Stimulated activated CD8-positive, alpha-beta memory T cell treated with anti-CD3 and anti-CD28 coated beads, Interleukin-15, amount 100 ng/mL, for 1 hour (primary cell): ENCODE measurements at places on chromosomes 2 and 18.

DNA sequence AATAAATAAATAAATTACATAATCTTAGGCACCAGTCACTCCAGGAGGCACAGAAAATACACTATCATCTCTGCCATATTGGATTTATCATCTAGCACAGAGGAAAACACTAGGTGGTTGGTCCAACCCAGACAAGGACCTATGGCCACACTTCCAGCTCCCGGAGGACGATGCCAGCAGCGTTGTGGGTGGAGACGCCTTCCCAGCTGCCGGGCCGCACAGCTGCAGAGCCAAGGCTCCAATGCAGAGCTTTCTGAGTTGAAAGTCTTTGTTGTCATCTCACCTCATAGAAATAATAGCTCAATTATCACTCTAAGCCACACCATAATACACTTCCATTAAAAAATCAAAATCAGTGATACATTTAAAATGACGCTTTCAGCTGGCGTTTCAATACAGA, 457.1 kb upstream of the SALL3 start:
- no peak for DNase-seq

DNA sequence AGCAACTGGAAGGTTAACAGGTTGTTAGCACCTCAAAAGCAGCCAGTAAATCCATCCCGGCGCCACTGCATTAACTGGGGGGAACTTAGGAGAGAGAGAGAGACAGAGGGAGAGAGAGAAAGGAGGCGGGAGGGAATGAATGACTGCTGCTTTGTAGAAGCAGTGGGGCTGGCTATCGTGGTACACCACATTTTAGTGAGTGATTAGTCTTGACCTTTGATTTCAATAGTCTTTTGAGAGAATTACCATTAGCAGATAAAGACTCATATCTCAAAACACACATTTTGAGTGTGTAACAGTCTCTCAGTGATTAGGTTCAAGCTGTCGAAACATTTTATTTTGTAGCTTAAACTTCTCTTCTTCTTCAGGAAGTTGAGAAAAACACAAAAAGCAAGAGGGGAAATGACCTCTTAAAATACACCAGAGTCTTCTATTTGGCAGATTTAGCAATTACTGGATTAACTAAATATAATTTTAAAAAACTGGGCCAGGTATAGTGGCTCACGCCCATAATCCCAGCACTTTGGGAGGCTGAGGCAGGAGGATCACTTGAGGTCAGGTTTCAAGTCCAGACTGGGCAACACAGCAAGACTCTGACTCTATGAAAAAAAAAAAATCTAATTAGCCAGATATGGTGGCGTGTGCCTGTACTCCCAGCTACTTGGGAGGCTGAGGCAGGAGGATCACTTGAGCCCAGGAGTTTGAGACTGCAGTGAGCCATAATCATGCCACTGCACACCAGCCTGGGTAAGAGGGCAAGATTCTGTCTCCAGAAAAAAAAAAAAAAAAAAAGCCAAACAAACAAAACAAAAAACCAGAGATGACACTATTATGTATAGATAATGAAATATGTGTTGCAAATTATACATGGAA, 22.0 kb upstream of the PNO1 start:
- DNase-seq: no peak

DNA sequence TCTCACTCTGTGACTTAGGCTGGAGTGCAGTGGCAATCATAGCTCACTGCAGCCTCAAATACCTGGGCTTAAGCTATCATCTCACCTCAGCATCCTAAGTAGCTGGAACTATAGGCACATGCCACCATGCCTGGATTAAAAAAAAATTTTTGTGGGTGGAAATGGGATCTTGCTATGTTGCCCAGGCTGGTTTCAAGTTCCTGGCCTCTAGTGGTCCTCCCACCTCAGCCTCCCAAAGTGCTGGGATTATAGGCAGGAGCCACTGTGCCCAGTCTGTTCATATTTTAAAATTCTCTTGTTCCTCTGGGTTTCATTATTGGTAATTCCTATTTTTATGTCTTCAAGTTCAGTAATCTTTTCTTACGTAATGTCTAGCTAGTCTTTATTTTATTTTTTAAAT, 25.5 kb upstream of the RAB31 start:
- no peak for DNase-seq

GRCh38 chr2:30625276-30625675, 178.2 kb downstream of the LCLAT1 start:
- no peak for DNase-seq

- DNase-seq: no peak
Measured at GRCh38 chr2:119429225-119429981, 2.3 kb upstream of the TMEM37 start.

GRCh38 chr2:194424683-194425209, 1232.3 kb upstream of the SLC39A10 start:
- no peak for DNase-seq

DNA sequence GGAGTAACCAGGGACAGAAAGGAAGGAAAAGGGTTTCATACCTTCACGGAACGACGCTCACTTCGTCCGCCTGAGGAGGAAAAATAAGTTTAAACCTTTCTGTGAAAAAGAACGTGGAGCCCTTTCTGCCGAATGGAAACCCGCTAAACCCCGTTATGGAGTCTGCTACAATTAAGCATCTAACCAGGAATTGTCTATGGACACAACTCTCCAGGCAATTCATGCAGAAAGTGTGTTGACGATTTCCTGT, 528 bp upstream of the PPP4R3B start:
- DNase-seq: no peak

GRCh38 chr18:24398540-24398939, 916 bp upstream of the OSBPL1A start:
- no peak for DNase-seq

DNA sequence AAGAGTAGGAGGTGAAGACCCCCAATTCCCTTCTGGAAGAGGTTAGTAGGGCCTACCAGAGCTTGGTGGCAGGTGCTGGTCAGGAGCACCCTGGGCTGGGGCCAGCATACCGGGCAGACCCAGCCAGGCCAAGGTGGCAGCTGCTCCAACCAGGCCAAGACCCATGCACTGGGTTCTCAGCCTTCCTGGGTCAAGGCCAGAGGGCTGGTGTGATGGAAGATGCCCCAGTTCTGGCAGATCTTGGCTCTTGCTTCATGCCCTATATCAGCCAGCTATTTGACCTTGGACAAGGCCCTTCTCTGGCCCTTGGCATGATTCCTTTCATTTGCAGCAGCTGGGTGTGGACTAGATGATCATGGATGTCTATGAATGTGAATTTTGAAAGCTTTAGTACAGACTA, 57.7 kb downstream of the PRKCE start:
- DNase-seq: no peak

- DNase-seq: no peak
Measured at GRCh38 chr2:184611361-184612085, 13.2 kb downstream of the ZNF804A start.

DNA sequence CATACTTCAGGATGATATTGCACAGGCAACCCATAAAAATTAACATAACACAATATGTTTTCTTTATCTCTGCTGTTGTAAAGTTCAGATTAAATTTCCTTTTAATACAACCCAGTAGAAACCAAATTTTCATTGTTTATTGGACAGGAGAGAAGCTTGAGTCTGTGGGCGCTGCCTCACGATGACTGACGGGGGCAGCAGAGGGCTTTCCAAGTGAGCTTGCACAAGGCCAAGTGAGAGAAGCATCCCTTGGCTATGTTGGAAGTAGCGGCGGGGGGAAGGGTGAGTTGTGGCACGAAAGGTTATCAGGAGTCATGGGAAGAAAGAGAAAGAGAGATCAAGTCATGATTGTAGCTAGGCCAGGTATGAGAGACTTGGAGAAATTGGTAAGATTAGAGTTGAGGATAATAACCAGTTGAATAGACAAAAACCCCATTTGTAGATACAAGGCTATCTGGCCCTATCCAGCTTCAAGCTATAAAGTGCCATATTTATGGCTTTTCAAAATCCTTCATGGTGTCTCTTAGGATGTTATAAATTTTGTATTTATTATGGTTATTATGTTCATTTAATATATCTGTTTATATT, 413.7 kb upstream of the FAM98A start:
- no peak for DNase-seq

- no peak for DNase-seq
Measured at GRCh38 chr18:78571831-78572347, 407.7 kb upstream of the SALL3 start.

- DNase-seq: peak; percentile 14
Measured at GRCh38 chr2:20326163-20326780, 24.4 kb downstream of the PUM2 start.

- DNase-seq: no peak
Measured at GRCh38 chr2:163944347-163944737, 208.5 kb upstream of the FIGN start.

- no peak for DNase-seq
Measured at GRCh38 chr2:63569740-63570139, 18.5 kb downstream of the WDPCP start.

- DNase-seq: no peak
Measured at GRCh38 chr2:45541450-45541849, 69.6 kb downstream of the SRBD1 start.
